ENCODE measurements at places on chromosomes 1 and 21.

- no peak for DNase-seq
These were observed 33.3 kb downstream of the SIM2 start for GRCh38 chr21:36732217-36732616.

- DNase-seq = no peak
These were observed 140.0 kb downstream of the SLC45A1 start for GRCh38 chr1:8457760-8458381.

- DNase-seq = no peak
These were observed 127.1 kb downstream of the S1PR1 start for GRCh38 chr1:101363891-101364318.

- DNase-seq = no peak
These were observed 55.3 kb downstream of the DOP1B start for GRCh38 chr21:36211660-36212512.

- DNase-seq = no peak
These were observed 64.9 kb downstream of the TAS1R2 start for GRCh38 chr1:18794561-18794960.

DNA sequence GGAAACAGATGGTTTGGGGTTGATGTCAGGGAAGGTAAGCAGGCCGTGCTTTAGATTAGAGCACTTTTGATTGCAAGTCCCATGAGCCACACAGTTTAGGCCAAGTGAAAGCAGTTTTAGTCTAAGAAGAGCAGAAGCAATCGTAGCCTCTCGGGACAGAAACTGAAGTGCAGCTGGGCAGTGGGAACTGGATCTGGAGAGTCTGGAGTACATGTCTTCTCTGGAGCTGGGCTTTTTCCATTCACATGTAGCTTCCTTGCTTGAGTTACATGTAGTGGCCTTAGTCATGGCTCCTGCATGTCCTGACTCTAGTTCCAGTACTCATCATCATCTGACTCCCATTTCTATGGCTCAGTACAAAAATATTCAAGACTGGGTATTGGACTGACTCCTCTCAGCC lies 16.7 kb downstream of the CAMTA1 start:
- no peak for DNase-seq

- DNase-seq = no peak
These were observed 584 bp upstream of the LTN1 start for GRCh38 chr21:28993293-28993629.

- no peak for DNase-seq
These were observed 47.2 kb upstream of the IGSF21 start for GRCh38 chr1:18060366-18060765.

DNA sequence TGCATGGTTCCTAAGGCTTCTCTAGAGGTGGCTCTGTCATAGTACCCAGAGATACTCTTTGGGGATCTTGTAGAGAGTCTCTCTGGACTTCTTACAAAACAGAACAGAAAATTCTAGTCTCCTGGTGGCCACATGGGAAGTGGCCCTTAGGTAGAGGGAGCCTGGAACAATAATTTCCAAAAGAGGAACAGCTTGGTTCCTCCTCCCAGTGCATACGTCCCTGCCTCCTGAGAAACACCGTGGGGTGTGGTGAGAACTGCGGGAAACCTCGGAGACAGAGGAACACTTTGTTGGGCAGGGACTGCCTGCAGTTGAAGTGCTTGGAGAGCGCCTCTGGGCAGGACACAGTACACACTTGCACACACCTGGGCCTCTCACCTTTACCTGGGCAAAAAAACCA lies 38.8 kb upstream of the EPHA8 start:
- no peak for DNase-seq

GRCh38 chr1:21707086-21707840 lies 38.1 kb upstream of the RAP1GAP start:
- no peak for DNase-seq

DNA sequence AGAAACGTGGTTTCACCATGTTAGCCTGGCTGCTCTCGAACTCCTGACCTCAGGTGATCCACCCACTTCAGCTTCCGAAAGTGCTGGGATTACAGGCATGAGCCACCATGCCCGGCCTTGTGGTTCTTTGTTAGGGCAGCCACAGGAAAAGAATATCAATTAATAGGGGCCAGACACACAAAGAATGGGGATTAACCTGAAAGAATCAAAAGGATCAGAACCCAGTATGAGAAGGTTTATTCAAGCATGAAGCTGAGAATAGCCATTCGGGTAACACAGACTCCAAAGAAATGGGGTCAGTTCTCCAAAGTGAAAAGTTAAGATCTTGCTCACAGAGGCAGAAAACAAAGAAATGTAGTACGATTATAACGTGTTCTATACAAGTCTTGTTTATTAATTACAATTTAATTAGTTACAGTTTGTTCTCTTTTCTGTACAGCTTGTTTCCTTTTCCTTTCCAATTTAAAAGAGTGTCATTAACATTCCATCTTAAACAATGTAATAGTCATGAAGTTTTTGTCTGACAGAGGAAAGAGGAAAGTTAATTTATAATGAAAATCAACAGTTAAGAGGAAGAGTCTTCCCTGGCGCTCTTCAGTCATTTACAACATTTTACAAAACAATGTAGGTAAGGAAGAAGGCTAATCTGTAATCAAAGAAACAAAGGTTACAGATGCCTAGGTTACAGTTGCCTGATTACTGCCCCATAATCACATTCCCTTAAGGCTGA lies 51.3 kb upstream of the SLC45A1 start:
- DNase-seq = no peak

DNA sequence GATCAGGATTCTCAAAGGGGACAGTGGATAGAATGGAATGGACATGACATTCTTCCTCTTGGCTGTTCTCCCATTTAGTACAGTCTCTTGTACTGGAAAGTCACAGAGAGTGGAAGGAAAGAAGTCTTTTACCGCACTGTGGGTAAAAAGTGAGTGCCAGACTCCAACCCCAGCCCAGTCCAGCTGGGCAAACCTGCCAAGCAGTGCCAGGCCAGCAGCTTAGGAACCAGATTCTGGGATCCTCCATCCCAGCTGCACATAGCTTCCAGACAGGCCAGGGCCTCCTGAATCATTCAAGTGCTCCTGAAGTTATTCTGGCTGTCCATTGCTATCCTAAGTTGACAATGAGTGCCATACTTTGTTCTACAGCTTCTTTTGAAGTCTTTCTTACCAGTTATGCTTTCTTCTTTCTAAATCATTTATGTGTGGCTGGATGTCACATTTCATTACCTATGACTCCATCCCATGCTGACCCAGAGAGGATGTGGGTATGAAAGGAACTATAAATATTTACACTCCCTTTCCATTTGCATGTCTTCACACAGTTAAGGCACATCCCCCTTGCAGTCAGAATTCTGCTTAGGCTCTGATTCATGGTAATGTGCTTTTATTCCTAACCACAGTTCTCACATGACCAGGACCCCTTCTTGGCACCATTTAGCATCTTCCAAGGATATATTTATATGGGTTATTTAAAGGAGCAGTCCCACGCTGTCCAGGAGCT lies 88.9 kb downstream of the AK5 start:
- no peak for DNase-seq
